GM12878 (cell line): ENCODE measurements at places on chromosomes 5 and 9.

DNA sequence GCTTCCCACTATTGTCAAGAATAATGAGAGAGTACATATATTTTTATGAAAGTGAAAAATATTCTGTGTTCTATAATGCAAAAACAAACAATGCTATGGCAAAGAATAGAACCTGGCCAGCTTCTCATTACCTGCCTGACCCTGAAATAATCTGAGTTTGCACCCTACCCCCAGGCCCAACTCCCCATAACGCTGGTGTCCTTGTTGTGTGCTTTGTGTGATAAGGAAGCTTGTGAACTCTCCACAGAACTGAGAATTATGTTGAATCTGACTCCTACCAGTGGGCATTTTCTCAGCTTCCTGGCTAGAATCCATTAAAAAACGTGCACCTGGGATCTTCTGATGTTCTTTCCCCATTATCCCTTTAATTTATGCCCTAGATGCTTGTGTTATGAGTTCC, 178.0 kb upstream of the GNA14 start:
- DNase-seq = no peak

- no peak for DNase-seq
Observed at GRCh38 chr9:23088932-23089364, 642.3 kb downstream of the DMRTA1 start.

GRCh38 chr9:5708414-5708813, 79.5 kb downstream of the RIC1 start:
- no peak for DNase-seq

DNA sequence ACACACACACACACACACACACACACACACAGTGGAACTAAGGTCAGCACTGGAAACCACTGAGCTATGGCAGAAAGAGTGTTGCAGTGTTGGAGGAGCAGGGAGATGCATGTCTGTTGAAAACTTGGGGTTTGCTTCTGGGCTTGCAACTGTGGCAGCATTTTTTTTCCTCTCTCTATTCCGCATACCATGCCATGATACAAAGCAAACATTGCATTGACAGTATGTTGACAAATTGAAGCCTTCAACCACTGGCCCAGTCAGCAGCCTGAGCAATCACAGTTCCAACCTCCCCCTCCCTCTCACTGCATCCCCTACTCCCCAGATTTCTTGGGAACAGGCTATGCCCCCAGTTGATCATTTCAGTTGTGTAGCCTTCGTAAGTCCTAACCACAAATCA, 478.1 kb upstream of the WWC1 start:
- no peak for DNase-seq

- no peak for DNase-seq
Observed at GRCh38 chr9:30932226-30932625, 1452.2 kb upstream of the ACO1 start.
